ENCODE measurements at places on chromosomes 7 and 10. TPM values are rescaled to one million over a fixed set of nuclear protein-coding genes. Genes with fewer than 3 reads are reported as not detected.

- DNase-seq, result no peak
These were observed 37.3 kb downstream of the CFAP46 start for GRCh38 chr10:132904814-132905649.

Gene FOXK1
- total RNA-seq, result 39.4 TPM

- no peak for DNase-seq
These were observed 50.8 kb downstream of the KCNH2 start for GRCh38 chr7:150927157-150927955.

Gene NEUROD6
- total RNA-seq, result not detected

All from HFFc6 (cell line).